A549 treated with dexamethasone at 1 μM for 4 hours (cell line): ENCODE measurements at places on chromosomes 6 and 20. TPM values are rescaled to one million over a fixed set of nuclear protein-coding genes. Genes with fewer than 3 reads are reported as not detected.

CGAS gene
- 3.3 to 4.5 TPM (median 4.1 TPM) in 5 replicates for total RNA-seq

PCSK2 gene
- not detected in 5 replicates for total RNA-seq

BTNL2 gene
- total RNA-seq, result not detected in 5 replicates

TSHZ2 gene
- total RNA-seq, result not detected in 5 replicates

LCA5 gene
- 0.39 to 0.95 TPM (median 0.61 TPM) in 5 replicates for total RNA-seq
